ENCODE measurements at places on chromosomes 3 and 15.

GRCh38 chr3:97495896-97496295 is 268.7 kb upstream of the ARL6 start:
- DNase-seq = no peak

GRCh38 chr3:64647825-64648224 is 40.0 kb downstream of the ADAMTS9 start:
- no peak for DNase-seq

GRCh38 chr3:35781558-35781957 is 142.2 kb downstream of the ARPP21 start:
- DNase-seq = no peak

DNA sequence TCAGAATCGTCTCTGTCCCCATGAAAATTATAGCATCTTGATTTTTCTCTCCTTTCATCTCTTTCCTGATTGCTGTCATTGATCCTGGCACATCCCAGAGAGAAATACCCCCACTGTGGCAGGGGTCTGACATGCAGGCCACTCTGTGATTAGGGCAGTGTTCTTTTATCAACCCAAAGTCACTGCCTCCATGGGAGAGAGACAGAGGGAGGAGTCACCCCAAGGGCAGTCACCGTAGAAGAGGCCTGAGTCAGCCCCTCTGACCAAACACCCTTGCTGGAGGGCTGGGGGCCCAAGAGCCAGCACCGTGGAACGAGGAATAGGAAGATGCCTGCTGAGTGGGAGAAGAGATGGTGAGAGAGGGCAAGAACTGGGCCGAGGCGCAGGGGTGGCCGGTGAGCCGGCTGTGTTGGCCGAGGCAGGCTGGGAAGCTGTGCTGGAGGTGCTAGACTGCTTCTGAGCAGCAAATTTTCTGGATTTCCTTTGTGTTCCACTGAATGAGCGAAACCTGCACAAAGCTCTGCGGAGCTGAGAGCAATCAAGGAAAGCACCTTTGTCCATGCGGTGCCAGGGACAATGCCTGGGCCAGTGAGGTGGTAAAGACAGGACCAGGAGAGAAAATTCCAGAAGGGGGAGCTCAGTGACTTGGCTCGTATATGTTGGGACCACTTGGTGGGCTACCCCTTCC is 103.8 kb downstream of the ADCY5 start:
- no peak for DNase-seq

DNA sequence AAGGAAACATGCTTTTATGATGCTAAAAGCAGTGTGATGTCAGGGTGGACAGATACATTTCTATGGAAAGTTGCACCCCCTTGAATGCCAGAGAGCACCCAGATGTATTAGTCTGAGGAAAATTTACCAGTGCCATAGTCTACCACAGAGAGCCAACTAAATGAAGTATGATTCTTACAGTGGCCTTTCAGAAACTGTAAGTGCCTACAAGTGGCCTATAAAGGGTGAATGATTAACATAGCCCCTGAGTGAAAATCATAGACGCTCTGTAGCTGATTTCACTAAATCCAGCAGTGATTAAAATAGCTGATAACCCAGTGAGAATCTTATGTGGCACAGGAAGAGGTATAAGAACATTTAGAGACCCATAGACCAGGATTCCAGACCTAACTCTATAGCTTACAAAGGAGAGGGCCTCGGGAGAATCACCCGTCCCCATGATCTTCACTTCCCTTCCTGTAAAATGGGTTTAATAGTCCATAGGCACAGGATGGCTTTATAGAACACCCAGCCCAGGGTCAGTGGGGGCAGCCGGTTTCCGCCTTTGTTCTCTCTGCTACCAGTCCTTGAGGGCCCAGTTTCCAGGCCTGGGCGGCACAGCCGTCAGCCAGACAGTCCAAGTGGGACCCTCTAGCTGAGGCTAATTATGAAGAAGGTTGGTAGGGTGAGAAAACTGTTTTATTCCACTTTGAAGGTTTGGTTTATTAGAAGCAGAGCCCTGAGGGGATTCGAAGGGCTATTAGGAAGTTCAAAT is 35.5 kb upstream of the CACNA2D3 start:
- DNase-seq = no peak

GRCh38 chr3:41418961-41419691 is 219.8 kb downstream of the CTNNB1 start:
- DNase-seq = no peak

- DNase-seq = no peak
Observed at GRCh38 chr3:61092870-61093269, 158.4 kb downstream of the FHIT start.

- DNase-seq = no peak
Observed at GRCh38 chr3:136070334-136070733, 104.8 kb downstream of the PPP2R3A start.

DNA sequence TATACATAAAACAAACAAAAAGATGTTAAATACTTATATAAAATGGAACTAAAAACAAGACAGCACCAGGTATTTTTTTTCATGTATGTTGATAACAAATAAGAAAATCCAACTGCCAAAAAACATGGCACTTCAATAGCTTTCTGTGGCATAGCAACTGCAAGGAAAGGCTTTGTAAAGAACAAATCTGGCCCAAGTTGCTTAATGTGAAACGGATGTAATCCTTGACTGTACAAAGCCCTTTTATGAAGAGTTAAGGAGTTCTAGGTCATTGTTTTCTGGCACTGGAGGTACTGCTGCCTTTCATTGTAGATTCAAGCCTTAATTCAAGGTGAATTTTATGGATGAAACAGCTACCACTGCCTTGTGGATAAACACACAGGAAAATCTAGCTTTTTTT is 68.8 kb upstream of the SLC12A8 start:
- no peak for DNase-seq

DNA sequence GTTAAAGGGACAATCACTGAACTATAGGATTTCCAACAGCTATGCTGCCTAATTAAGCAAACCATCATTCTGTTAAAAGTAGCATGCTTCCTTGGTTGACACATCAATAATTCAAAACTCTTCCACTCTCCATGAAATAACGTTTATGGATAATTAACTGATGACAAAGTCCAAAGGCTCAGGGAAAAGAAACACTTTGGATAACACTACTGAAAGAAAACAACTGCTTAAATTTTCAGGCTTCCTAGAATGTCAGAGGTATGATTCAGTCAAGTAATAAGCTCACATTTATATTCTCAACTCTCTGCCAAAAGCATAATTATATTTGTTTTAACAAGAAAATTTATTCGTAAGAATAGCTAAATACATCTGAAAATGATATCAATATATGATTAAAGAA is 49.6 kb downstream of the WDR72 start:
- DNase-seq = no peak

DNA sequence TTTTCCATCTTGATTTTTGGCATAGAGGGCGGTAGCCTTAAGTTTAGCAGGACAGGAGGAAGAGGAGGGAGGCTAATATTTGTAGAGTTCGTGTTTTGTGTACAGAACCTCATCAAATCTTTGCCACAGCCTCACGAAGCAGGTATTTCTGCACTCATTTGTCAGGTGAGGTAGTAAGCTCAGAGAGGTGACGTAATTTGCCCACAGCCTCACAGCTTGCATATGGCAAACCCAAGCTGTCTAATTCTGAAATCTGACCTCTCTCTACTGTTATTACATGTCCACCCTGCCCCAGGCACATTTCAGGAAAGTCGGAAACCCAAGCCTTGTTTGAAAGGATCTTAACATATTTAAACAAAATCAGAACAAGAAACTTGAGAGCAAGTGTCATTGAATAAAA is 91.1 kb upstream of the TPM1 start:
- no peak for DNase-seq

GRCh38 chr3:11539218-11539617 is 104.5 kb downstream of the VGLL4 start:
- no peak for DNase-seq

DNA sequence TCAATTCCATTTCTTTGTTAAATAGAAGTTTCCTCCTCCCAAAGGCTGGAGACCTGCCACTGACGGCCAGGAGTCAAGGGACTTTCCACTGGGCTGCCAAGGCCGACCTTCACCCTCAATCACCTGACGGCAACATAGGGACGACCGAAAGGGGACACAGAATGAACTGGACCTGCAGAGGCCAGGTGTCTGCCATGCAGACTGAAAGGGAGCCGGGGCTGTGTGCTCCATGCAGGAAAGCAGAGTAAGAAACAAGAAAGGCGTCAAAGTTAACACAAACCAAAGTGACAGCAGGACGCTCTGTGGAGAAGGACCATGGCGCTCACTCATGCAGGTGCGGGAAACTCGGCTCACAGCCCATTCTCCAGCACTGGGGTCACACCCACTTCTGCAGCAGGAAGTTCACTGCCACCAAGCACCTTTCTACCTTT is 26.1 kb downstream of the ZXDC start:
- DNase-seq = no peak

GRCh38 chr15:42053010-42053409 is 32.2 kb upstream of the PLA2G4E start:
- no peak for DNase-seq

GRCh38 chr3:9793161-9793781 is 389 bp downstream of the ARPC4 start:
- no peak for DNase-seq

DNA sequence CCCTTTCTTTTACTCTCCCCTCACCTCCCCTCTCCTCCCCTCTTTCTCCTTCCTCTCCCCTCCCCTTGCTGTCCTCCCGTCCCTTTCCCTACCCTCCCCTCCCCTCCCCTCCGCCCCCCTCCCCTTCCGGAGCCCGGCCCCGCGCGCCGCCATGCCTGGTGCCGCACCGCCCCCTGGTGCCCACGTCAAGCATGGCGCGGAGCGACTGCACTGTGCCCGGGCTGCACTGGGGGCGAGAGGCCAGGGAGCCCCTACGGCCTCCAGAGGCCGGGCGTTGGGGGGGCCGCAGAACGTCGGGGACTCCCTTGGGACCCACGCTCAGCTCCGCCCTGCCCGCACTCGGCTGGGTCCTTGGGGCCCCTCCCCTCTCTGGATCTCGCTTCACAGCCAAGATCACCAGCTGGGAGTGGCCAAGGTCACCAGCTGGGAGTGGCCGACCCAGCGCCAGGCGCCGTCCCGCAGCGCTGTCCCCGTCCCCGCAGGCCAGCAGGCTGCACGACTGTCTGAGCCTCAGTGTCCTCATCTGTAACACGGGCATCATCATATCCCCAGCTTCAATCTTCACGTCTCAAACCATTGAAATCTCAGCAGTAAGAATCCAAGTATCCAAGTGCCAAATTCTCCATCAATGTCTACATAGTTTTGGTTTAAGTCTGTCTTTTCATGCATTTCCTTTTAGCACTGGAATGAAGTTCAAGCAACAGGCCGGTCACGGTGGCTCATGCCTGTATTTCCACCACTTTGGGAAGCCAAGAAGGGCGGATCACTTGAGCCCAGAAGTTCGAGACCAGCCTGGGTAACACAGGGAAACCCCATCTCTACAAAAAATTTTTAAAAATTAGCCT is 42.5 kb downstream of the TPRA1 start:
- peak; percentile 63 for DNase-seq

GRCh38 chr3:100753846-100754245 is 44.6 kb downstream of the TFG start:
- no peak for DNase-seq

DNA sequence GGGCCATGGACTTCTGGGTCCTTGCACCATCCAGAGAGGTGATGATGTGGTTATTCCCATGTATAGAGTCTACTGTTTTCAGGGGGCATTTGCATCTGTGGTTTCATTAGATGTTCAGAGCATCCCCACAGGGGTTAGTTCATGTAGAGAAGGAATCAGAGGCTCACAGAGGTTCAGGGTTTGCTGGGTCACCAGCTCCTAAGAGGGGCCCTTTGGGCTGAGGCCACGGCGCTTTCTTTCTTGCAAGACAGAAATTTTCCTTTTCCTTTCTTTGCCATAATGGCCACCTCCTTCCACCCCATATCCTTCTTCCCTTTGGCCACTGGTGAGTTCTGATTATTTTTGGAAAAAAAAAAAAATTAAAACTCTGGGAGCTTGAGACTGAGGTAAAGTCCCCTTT is 62.3 kb downstream of the APBA2 start:
- DNase-seq = no peak

- DNase-seq = no peak
Observed at GRCh38 chr15:82539691-82540054, 584 bp downstream of the RPS17 start.

GRCh38 chr3:97960993-97961766 is 11.1 kb downstream of the RIOX2 start:
- DNase-seq = no peak

- DNase-seq = no peak
Observed at GRCh38 chr15:94793207-94793606, 561.8 kb downstream of the MCTP2 start.

DNA sequence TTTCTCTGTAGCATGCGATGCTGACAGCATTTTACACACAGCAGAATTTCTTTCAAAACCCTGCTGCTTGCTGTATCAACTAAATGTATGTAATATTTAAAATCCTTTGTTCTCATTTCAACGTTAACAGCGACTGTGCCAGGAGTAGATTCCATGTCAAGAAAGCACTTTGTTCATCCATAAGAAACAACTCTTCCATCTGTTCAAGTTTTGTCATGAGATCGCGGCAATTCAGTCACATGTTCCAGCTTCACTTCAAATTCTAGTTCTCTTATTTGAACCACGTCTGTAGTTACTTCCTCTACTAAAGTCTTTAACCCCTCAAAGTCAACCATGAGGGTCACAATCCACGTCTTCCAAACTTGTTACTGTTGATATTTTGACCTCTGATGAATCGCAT is 50.6 kb downstream of the SMARCC1 start:
- DNase-seq = no peak

- no peak for DNase-seq
Observed at GRCh38 chr15:92797168-92798052, 102.7 kb upstream of the CHD2 start.

DNA sequence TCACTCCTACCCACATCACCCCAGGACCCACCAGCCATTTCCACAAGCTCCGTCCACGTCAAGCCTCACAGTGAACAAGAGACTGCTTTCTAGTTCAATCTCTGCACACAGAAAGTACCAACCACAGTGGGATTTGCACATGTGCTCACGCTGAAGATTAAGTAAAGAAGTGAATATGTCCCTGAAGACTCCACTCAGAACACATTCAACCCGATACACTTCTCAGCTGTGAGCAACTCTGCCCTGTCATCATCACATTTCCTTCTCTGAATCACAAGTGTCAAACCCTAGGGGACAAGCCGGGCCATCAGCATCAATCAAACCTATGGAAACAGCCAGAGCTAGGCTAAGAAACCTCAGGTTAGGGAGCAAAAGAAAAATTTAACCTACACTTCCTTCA is 1.9 kb downstream of the STIMATE start:
- no peak for DNase-seq

DNA sequence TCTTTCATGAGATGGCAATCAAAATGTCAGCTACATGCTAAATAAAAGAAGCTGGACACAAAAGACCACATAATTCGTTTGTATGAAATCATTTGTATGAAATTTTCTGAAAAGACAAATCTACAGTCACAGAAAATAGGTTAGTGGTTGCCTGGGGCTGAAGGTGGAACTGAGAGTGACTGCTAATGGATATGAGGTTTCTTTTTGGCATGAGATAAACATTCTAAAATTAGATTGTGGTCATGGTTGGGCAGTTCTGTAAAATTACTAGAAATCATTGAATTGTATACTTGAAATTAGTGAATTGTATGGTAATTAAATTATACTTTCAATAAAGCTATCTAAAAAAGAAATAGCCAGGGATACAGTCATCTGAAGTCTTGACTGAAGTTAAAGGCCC is 2.7 kb upstream of the DMXL2 start:
- no peak for DNase-seq

- DNase-seq = no peak
Observed at GRCh38 chr3:35114686-35115085, 524.6 kb upstream of the ARPP21 start.

- DNase-seq = no peak
Observed at GRCh38 chr3:119978554-119979208, 115.6 kb downstream of the GSK3B start.

Data from T follicular helper cell (primary cell).